Astrocyte (in vitro differentiated cells and primary cell): ENCODE measurements at places on chromosomes 6 and 20. TPM values are rescaled to one million over a fixed set of nuclear protein-coding genes. Genes with fewer than 3 reads are reported as not detected.

GRCh38 chr6:67679566-67680296 lies 955.4 kb upstream of the ADGRB3 start:
- DNase-seq: peak; percentile 64
- H3K36me3 ChIP-seq: no peaks in the 10 kb centered on the region
- peak overlapping the region; percentile 59 for H3K27ac ChIP-seq

- H3K36me3 ChIP-seq: no peaks in the 10 kb centered on the region
- H3K27ac ChIP-seq: no peak overlapping the region
Observed at GRCh38 chr6:148112851-148113319, 229.8 kb upstream of the SASH1 start.

GRCh38 chr6:13538084-13538483 lies 36.3 kb upstream of the SIRT5 start:
- H3K27me3 ChIP-seq: no peaks in the 10 kb centered on the region
- no peak overlapping the region for H3K4me3 ChIP-seq
- no peak overlapping the region for H3K27ac ChIP-seq
- DNase-seq: peak; percentile 39
- H3K4me1 ChIP-seq: no peaks in the 10 kb centered on the region
- H3K36me3 ChIP-seq: no peaks in the 10 kb centered on the region

DNA sequence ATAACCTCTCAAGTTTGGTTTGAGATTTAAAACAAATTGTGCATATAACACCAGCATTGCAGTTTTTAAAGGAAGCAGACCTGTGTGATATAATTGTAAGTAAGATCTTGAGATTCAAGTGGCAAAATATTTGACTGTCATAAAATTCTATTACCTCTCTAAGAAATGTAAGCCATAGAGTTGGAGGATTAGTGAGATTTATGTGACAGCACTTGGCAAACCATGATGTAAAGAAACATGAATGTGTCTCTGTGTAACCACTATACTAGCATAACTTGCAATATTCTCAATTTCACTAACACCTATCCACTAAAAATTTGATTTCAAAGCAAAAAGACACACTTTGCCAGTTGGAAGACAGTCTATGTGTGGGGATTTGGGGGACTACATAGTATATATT lies 190.2 kb upstream of the SSTR4 start:
- DNase-seq: no peak
- H3K4me1 ChIP-seq: no peaks in the 10 kb centered on the region
- H3K4me3 ChIP-seq: no peak overlapping the region
- no peaks in the 10 kb centered on the region for H3K36me3 ChIP-seq

DNA sequence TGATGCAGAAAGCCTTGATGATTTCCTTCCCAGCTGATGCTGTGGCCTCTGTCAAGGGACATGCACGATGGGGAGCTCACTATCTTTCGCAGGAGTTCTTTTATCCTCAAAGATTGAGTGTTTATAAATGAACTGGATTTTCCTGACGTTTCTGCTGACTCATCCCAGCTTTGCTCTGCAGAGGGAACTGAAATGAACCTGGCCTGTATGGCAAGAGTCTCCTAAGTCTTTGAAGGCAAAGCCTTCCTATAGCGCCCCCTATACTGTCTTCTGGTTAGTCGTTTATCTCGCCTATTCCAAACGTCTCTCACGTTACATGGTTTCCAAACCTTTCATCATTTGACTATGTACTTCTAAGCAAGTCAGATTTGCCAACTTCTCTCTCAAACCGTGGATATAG lies 565.3 kb downstream of the KIF16B start:
- no peak overlapping the region for H3K27ac ChIP-seq
- no peak overlapping the region for H3K4me3 ChIP-seq
- no peaks in the 10 kb centered on the region for H3K36me3 ChIP-seq
- H3K27me3 ChIP-seq: no peaks in the 10 kb centered on the region
- no peaks in the 10 kb centered on the region for H3K4me1 ChIP-seq

DNA sequence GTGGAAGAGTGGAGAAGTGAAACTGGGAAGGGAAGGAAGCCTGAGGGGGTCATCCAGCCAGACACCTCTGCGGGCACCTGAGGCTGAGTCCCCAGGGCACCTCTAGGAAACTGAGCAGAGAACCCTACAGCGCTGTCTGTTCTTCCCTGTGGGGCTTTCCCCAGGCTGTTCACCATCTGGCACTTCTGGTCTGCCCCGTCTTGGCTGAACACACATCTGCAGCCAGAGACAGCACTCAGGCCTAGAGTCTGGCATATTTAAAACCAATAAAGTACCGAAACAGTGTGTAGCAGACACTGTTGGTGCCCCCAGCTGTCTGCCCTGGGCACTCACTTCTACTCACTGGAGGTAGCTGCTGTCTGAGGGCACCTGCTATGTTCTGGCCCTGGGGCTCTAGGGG lies 9.4 kb upstream of the ARFGEF2 start:
- H3K27me3 ChIP-seq: peaks cover 2% of the 10 kb centered on the region
- DNase-seq: no peak
- no peak overlapping the region for H3K4me3 ChIP-seq
- no peaks in the 10 kb centered on the region for H3K36me3 ChIP-seq

DNA sequence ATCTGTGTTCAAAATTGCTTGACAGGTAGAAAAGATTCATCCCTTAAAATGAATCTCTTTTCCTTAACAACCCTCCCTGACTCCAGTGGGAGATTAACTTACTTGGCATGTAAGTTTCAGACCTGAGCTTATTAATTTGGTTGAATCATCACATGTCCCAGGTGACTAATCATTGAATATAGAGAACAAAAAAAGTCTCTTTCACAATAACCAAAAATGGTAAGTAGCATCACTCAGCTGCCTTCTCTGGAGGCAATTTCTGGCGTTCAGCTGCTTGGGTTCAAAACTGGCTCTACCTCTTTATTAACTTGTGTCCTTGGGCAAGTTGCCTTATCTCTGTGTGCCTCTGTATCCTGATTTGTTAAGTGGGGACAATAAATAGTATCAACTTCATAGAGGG lies 2.9 kb downstream of the C6orf141 start:
- H3K36me3 ChIP-seq: no peaks in the 10 kb centered on the region
- DNase-seq: peak; percentile 79
- H3K27ac ChIP-seq: peak overlapping the region; percentile 33
- H3K27me3 ChIP-seq: no peaks in the 10 kb centered on the region
- no peak overlapping the region for H3K4me3 ChIP-seq

DNA sequence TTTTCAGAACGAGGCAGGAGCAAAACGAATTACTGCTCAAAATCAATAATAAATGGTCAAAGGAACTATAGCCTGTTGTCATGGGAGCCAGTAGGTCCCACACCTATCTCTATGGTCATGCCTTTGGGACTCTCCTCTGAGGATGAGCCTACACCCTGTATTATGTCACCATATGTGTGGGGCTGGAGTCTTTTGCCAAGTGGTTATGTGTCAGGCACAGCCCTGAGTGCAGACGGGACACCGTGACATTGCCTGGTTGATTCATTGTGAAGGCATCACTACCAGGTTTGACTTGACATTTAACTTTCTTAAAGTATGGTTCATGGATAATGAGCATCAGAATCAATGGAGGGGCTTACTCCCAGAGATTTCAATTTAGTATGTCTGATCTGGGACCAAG lies 23.6 kb downstream of the BMP6 start:
- DNase-seq: no peak
- H3K4me3 ChIP-seq: no peak overlapping the region
- H3K36me3 ChIP-seq: no peaks in the 10 kb centered on the region
- no peak overlapping the region for H3K27ac ChIP-seq

GRCh38 chr20:50983321-50983720 lies 24.7 kb downstream of the MOCS3 start:
- H3K36me3 ChIP-seq: no peaks in the 10 kb centered on the region
- H3K27me3 ChIP-seq: no peaks in the 10 kb centered on the region
- no peak overlapping the region for H3K27ac ChIP-seq
- DNase-seq: no peak
- peaks cover 28% of the 10 kb centered on the region for H3K4me1 ChIP-seq

- no peaks in the 10 kb centered on the region for H3K4me1 ChIP-seq
- DNase-seq: no peak
- no peaks in the 10 kb centered on the region for H3K36me3 ChIP-seq
- no peaks in the 10 kb centered on the region for H3K27me3 ChIP-seq
- no peak overlapping the region for H3K27ac ChIP-seq
- no peak overlapping the region for H3K4me3 ChIP-seq
Observed at GRCh38 chr20:5328268-5328667, 11.5 kb upstream of the PROKR2 start.

The POU3F2 gene
- 1.9 and 2.1 TPM in 2 replicates for total RNA-seq

The GLP1R gene
- not detected in 2 replicates for total RNA-seq

The WFDC8 gene
- not detected in 2 replicates for total RNA-seq

The CDC40 gene
- total RNA-seq: 15.7 and 18.7 TPM in 2 replicates

The KCNQ5 gene
- total RNA-seq: 0.43 and 2.0 TPM in 2 replicates
